ENCODE measurements at places on chromosomes 16 and 17.

DNA sequence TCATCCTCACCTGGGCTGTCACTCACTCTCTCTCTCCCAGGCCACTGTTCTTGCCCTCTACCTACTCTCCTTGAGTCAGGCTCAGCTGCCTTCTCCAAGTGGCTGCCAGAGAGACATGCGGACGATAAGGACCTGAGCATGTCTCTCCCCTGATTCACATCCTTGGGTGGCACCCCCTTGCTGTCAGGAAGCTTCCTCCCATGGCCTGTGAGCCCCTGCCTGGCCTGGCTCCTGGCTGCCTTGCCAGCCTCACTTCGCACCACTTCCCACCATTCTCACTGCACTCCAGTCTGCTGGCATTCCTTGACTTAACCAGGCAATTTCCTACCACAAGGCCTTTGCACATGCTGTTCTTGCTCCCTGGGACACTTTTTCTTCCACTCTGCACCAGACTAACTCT is 2.7 kb upstream of the ALDH3A1 start:
- no peak for DNase-seq

DNA sequence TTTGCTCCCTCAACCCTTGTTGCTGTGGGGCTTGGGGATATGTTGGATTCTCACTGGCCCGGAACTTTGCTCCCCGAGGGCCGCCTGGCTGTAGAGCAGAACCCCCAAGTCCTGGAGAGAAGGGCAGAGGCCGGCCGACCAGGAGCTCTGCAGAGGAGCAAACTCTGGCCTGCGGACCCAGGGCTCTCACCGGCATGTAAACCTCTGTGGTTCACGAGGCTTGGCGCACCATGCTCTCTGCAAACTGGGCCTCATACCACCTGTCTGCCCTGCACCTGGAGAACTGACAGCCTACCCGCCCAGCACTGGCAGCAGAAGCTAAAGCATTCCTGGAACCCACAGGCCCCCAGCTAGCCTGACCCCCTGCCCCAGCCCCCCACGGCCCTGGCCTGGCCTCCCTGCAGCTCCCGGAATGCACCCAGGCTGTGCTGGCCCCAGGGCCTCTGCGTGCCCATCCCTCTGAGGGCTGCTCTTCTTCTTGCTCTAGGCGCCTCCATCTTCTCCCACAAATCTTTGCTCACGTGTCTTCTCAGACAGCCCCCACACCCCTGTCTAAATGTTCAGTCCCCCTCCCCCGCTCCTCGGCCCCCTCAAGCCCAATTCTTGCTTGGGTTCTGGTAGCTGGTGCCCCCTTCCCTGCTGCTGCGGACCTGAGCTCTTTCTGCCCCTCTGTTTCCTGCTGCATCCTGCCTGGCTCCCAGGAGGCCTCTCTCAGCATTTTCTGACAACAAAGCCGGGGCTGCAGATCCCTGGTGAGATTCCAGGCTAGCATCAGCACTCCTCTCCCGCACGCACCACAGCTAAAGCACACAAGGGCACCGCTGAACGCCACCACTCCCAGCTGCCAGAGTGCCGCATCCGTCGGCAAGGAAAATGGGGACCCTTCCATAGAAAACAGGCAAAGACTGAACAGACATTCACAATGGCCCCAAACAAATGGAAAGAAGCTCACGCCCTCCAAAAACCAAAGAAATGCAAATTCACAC is 23.3 kb downstream of the ACTG1 start:
- peak; percentile 69 for DNase-seq

DNA sequence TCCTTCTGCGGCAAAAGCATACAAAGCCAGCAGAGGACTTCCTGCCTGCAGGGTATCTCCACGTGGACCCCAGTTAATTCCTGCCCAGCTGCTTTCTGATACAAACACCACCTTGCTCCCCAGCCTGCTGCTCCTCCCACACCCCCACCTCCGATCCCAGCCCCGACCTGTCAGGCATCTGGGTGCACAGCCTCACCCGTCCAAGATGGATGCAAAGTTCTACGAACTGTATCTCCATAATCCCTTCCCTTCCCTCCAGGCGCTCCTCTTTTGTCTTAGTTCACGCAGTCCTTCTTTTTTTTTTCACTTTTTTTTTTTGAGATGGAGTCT is 15.6 kb upstream of the FOXJ1 start:
- no peak for DNase-seq

DNA sequence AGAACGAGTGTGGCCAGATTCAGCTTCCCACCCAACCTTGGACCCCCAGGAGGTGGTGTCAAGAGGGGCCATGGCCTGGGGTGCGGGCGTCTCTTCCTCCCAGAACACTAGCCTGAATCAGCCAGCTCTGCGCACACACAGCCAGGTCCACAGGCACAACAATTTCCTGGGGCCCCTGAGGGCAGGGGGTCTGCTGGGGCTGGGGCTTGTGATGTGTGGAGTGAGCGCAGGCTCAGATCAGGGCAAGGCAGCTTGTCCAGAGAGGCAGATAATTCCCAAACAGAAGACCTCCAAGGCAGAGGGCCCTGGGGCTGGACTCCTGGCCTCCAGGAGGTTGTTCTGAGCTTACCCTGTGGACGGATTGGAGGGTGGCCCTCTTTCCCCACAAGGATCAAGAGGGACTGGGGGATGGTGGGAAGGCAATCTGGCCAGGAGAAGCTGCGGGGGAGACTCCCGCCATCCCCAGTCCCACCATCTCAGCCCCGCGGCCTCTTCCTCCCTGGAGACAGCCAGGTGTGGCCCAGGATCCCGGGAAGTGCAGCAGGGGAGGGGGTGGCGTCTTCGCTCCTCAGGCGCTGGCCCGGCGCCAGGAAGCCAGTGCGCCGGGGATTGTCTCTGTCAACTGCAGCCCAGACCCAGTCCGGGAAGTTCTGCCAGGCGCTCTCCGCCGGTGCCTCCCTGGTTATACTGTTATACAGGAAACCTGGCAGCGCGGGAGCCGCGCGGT is 52.0 kb upstream of the AMZ2 start:
- DNase-seq = peak; percentile 75

DNA sequence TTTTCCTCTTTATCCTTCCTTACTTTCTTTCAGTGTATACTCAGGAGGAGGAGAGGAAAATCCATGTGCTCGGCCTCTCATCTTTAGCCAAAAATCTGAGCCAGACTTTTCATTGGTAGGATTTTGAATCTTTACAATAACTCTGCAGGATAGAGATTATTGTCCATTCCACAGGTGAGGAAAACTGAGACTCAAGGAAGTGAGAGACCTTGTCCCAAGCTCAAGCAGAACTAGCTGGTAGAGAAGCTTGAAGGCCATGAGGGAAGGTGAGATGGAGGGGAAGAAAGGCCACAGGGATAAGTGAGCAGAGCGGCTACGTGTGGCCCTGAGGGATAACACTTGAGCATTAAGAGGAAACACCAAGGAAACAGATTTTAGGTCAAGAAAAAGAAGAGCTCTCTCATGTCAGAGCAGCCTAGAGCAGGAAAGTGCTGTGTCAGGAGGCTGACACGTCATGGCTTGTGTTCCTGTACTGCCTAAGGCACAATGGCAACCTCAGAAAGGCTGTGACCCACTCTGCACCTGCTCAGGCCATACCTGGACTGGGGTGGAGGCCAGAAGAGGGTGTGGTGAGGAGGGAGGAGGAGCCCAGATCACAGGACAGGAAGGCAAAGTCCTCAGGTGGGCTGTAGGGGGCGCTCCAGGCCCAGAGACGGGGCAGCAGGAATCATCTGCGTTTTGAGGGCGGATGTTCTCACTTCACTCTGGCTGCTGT is 11.9 kb downstream of the MT4 start:
- DNase-seq = no peak

GRCh38 chr17:40995116-40995515 is 1.2 kb upstream of the KRTAP3-3 start:
- no peak for DNase-seq

- DNase-seq = no peak
Observed at GRCh38 chr17:1227917-1228780, 42.1 kb upstream of the BHLHA9 start.

DNA sequence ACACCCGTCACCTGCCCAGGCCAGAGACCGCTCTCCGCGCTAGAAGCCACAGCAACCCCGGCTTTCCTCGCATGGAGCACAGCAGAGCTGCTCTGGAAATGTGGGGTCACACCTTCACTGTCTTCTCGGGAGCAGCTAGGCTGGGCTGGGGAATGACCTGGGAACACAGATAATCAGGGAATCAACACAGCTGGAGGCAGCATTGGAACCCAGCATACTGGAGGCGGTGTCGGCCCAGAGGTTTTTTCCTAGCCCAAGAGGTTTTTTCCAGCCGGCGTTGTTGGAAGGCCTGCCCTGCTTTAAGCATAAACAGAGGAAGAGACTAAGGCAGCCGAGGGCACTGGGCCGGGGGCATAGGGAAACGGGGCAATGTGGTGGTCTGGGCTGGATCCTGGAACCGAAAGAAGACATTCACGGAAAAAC is 791 bp upstream of the PLD6 start:
- DNase-seq = no peak

- no peak for DNase-seq
Observed at GRCh38 chr17:15031975-15032374, 233.2 kb downstream of the PMP22 start.

GRCh38 chr17:52136166-52136565 is 22.3 kb downstream of the CA10 start:
- DNase-seq = no peak

DNA sequence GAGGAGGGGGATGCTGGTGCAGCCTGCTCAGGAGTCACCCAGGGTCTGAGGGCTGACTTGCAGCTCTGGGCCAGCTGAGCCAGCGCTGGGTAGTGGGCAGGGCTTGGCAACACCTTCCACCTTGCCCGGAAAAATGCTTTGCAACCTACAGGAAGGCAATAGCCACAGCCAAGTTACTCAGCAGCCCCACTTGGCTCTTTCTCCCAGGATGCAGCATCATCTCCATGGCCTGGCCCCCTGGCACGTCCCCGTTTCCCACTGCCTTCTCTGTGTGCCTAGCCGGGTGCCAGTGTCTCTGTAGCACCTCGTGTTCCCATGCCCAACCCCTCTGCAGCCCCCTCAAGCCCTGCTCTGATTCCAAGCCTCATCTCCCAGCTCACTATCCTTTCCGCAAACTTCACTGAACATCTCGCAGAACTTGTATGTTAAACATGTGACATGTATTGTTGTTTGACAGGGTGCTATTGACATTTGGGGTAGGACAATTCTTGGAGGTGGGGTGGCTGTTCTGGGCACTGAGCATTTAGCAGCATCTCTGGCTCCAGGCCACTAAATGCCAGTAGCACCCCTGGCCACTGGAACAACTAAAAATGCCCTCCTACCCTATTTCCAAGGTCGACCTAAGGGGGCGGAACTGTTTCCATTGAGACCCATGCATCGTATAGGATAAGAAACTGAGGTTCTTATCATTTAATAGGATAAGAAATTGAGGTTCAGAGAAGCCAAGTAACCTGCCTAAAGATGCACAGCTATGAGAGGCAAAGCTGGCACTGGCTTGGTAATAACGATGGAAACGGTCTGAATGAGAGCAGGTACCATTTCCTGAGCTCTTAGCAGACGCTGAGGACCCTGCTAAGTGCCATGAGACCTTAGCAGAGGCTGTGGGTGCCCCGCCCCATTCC is 12.2 kb downstream of the DEXI start:
- DNase-seq = no peak

DNA sequence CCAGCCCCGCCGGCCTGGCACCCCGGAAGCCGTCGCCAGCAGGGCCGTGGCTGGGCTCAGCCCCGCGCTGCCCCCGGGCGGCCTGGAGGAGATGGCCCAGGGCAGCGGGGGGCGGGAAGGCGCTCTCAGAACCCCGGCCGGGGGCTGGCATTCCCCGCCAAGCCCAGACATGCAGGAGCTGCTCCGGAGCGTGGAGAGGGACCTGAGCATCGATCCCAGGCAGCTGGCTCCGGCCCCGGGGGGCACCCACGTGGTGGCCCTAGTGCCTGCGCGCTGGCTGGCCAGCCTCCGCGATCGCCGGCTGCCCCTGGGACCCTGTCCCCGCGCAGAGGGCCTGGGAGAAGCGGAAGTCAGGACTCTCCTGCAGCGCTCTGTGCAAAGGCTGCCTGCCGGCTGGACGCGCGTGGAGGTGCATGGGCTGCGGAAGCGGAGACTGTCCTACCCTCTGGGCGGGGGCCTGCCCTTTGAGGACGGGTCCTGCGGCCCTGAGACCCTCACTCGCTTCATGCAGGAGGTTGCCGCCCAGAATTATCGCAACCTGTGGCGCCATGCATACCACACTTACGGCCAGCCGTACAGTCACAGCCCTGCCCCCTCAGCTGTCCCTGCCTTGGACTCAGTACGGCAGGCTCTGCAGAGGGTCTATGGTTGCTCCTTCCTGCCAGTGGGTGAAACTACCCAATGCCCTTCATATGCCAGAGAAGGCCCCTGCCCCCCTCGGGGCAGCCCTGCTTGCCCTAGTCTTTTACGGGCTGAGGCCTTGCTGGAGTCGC is 551 bp downstream of the WDR81 start:
- peak; percentile 65 for DNase-seq

GRCh38 chr17:973053-973452 is 6.5 kb downstream of the NXN start:
- peak; percentile 98 for DNase-seq

DNA sequence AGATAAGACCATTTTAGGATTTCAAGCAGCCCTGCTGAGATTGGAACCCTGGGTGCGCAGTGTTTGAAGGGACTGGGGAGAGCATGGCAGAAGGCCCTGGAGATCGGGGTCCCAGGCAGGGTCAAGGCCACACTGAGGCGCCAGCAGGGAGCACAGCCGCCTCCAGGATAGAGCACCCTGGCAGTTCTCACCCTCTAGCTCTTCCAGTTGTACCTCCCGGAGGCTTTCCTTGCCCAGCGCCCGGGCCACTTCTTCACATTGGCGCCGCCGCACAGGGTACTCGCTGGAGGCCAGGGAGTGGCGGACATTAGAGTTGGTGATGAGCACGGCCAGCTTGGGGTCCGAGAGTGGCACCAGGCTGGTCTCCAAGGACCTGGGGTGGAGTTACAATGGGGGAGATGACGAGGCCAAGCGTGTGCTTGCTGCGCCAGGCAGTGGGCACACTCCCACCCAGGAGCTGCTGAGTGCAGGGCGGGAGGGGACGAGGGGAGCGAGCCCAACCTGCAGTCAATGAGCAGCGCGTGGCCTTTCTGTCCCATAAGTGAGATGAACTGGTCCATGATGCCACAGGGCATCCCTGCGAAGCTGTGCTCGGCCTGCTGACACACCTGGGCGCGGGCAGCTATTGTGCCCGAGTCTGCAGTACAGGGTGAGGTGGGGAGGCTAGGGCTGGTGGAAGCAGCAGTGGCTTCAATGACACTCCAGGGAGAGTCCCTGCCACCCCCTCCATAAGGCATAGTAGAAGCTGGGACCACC is 2.3 kb downstream of the GALK1 start:
- peak; percentile 77 for DNase-seq

- no peak for DNase-seq
Observed at GRCh38 chr16:88857728-88858339, 907 bp downstream of the TRAPPC2L start.

DNA sequence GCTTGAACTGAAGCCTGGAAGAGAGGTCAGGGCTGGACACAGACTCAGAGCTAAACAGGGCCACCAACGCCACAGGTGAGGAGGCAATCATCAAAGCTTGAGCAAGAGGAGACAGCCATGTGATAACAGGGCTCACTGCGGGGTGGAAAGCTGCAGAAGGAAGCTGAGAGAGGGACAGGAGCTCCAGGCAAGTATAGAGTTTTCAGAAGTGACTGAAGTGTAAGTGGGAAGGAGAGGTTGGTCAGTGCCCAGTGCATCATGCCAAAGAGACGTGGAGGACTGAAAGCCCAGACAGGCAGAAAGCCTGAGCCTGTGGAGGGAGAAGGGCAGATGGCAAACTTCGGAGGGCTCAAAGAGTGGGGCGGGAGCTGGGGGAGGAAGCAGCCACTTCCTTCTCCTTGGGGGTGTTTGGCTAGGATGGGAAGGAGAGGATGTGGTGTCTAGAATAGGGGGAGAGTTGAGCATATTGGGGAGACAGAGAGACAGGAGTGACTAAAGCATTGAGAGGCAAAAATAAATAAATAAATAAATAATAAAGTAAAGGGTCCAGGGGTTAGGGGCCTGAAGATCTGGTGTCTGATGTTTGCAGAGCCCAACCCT is 2.6 kb downstream of the KIFC3 start:
- DNase-seq = no peak
